ENCODE measurements at places on chromosomes 13 and 19.

- no peak for DNase-seq
Measured at GRCh38 chr13:80473695-80474094, 132.8 kb upstream of the SPRY2 start.

GRCh38 chr13:43815204-43815603 is 28.4 kb upstream of the ENOX1 start:
- no peak for DNase-seq

- DNase-seq = no peak
Measured at GRCh38 chr13:59012731-59013130, 1151.0 kb downstream of the DIAPH3 start.

GRCh38 chr19:44618640-44619357 is 5.4 kb downstream of the IGSF23 start:
- no peak for DNase-seq

Measured in cortex of kidney (tissue), 1 donor.